Glutamatergic neuron (in vitro differentiated cells): ENCODE measurements at places on chromosomes 1 and 21.

GRCh38 chr1:36101546-36101945 is 12.9 kb downstream of the ADPRS start:
- DNase-seq: no peak

GRCh38 chr1:87872692-87873091 is 544.0 kb downstream of the LMO4 start:
- DNase-seq: no peak

DNA sequence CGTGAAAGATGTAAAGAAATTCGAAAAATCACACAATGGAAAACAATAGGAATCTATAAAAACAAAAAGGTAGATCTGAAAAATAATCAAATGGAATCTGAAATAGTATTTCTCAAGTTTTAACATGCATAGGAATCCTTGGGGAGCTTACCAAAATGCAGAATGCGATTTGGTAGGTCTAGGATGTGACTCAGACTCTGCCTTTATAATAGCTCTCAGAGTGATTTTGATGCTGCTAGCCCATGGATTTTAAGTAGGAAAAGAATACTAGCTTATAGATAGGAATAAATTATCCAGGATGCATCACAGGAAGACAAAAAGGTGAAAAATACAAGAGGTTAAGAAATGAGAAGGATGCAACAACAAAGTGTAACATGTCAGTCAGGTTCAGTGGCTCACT is 14.1 kb upstream of the RABGGTB start:
- DNase-seq: no peak

GRCh38 chr1:74403606-74404005 is 108.8 kb downstream of the LRRC53 start:
- no peak for DNase-seq

DNA sequence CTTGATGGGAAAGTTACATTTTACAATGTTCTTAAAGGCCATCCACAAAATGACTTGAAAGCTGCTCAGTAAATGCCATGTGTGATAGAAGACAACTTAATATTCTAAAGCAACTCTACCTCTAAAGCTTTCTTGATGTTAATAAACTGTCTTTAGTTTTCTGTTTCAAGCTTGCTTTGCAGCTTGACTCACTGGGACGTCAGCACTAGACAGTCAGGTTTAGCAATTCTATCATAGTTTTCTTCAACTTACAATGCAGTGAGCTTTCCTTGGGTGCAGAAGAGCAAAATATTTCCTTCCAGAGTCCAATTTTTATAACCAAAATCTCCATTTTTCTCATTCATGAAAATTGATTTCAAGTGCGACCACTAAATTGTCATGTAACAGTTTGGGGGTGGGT is 273.1 kb downstream of the NTNG1 start:
- DNase-seq: no peak
